Stimulated activated CD4-positive, alpha-beta T cell treated with anti-CD3 and anti-CD28 coated beads, Interleukin-1b, Interleukin-23, amount 100 ng/mL, for 4 hours (primary cell): ENCODE measurements at places on chromosomes 6 and 20.

GRCh38 chr20:36352843-36353553 lies 46.9 kb downstream of the DLGAP4 start:
- DNase-seq, result no peak

GRCh38 chr20:32429343-32429742 lies 71.2 kb downstream of the ASXL1 start:
- DNase-seq, result no peak

GRCh38 chr6:169589293-169589692 lies 112.5 kb downstream of the WDR27 start:
- no peak for DNase-seq

DNA sequence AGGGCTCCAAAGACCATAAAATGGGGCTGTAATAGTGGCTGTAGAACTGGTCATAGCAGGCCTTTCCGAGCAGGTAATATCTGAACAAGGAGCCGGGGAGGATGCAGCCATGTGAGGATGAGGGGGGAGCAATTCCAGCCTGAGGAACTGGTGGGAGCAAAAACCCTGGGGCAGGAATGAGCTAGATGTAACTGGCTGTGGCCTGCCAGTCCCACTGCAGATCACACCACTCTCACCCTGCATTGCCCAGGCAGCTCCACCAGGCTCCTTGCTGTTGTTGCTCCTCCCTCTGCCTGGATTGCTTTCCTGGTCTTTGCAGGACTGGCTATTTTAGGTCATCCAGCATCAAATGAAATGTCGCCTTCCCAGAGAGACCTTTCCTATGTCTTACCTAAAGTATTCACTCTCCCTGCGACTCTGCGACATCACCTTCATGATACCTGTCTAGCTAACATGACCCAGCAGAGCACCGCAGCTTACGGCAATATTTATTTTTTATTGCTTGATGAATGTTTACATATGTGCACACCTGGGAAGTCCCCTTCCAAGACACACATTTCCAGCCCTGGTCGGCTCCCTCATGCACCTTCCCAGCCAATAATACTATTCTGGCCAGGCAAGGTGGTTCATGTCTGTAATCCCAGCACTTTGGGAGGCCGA lies 2.4 kb upstream of the ZFP64 start:
- DNase-seq, result no peak

- no peak for DNase-seq
These were observed 257.9 kb downstream of the CDH26 start for GRCh38 chr20:60215816-60216730.

GRCh38 chr20:62027116-62027515 lies 38.6 kb downstream of the TAF4 start:
- no peak for DNase-seq

- no peak for DNase-seq
These were observed 75.7 kb upstream of the FOXP4 start for GRCh38 chr6:41470331-41471063.

DNA sequence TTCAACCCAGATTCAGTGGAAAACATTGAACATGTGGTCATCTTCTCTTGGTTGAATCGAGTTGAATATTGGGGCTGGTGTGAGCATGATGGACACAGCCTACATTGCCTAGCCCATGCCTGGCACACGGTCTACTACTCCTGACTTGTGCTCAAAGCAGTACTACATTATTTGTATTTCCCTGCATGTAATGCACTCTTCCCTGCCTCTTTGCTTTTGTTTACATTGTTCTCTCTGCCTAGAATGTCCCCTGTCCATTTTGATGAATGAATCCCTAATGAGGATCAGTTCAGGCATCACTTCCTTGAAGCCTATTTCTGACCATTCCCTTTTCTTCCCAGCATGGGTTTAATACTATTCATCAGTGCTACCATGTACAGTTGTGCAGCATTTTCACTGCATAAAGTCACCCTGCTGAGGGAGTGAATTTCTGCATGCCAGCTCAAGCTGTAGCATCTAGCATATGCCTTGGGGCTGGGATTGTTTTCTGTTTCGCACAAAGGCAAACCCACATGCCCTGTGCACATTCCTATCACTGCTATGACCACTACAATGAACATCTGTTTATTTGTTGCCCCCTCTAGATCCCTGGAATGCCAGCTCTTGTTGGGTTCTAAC lies 75.3 kb upstream of the CCN6 start:
- no peak for DNase-seq

- DNase-seq, result no peak
These were observed 8.5 kb downstream of the MOXD1 start for GRCh38 chr6:132392792-132393191.

DNA sequence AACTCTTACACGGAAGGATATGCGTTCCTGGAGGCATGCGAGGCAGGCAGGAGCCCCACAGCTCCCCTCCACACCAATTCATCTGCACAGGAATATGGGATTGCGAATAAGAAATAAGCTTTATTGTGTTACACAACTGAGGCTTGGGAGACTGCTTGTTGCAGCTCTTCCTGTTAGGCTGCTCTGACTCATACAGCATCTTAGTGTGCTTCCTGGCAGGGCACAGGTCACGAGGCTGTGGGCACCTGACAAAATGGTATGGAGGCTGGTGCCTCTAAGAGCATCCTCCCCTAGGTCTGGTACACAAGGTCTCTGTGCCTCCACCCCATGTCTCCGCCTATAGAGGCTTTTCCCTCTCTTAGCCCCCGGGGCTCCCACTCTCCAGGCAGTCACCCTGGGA lies 6.8 kb downstream of the SLC22A3 start:
- no peak for DNase-seq

GRCh38 chr20:52992632-52993031 lies 20.5 kb downstream of the TSHZ2 start:
- DNase-seq, result no peak

- no peak for DNase-seq
These were observed 102.7 kb downstream of the KCNQ5 start for GRCh38 chr6:72724545-72724944.

GRCh38 chr6:42911171-42912021 lies 4.5 kb upstream of the PTCRA start:
- no peak for DNase-seq

DNA sequence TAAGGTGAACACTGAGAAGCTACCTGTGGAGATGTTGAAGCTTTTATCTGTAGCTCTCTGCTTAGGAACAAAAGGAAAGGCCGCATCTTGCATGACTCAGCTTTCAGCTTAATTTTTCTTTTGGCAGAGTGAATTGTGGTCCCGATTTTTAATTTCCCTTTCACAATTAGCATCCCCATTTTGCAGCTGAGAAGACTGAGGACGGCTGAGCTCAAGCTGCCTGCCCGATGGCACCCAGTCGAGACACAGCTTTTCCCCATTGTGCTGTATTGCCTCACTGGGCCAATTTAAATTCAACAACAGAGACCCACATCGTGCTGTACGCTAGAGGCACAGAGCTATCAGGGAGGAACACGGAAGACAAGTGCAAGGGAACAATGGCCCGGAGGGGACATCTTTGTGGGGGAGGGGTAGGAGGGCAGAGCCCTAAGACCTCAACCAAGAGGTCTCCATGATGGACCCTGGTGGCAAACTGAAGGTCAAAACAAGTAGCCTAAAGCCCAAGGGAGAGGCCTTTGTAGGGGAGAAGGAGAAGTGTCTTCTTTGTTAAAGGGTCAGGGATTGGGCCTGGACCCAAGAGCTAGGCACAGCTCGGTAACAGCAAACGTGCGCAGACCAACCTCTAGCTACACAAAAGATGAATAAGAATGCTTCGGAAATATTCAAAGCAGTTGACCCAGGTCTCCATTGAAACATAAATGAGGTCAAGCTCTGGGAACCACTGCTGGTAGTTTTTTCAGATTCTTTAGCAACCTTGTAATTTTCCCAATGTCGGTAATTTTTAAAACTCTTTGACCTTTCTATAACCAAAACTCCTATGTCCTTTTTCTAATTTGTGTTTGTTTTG lies 13.3 kb upstream of the QKI start:
- DNase-seq, result no peak

DNA sequence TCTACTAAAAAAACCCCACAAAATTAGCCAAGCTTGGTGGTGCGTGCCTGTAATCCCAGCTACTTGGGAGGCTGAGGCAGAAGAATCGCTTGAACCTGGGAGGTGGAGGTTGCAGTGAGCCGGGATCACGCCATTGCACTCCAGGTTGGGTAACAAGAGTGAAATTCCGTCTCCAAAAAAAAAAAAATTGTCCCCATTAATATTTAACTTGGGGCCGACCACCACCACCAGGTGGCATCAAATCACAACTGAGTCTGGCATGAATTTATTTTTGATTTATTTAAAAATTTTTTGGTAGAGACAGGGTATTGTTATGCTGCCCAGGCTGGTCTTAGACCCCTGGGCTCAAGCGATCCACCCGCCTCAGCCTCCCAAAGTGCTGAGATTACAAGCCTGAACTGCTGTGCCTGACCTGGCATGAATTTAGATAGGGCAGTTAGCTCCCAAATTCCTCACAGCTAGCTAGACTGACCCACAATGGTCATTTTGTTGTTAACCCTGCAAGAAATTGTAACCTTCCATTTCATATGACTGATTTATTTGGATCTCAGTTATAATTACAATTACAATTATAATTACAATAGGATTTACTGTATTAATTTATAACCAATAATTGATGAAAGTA lies 17.1 kb upstream of the BEND3 start:
- no peak for DNase-seq

- DNase-seq, result no peak
These were observed 78.9 kb downstream of the FAM217A start for GRCh38 chr6:3999800-4000661.

DNA sequence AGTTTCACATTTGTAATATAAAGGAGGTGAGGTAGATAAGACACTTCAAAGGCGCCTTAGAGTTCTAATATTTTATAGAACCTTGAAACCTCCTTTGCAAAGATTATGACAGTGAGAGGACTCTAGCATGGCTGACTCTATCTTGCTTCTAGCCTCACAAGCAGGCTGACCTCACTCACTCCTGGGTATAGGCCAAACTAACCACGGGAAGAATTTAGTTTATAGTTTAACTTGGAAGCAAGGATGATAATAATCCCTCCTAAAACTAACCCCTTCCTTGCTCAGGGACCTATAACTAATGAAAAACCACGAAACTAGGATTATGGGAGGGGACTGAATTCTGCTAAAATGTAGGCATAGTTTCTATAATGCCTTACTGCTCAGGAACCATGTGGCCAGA lies 84.3 kb downstream of the FILIP1 start:
- no peak for DNase-seq

DNA sequence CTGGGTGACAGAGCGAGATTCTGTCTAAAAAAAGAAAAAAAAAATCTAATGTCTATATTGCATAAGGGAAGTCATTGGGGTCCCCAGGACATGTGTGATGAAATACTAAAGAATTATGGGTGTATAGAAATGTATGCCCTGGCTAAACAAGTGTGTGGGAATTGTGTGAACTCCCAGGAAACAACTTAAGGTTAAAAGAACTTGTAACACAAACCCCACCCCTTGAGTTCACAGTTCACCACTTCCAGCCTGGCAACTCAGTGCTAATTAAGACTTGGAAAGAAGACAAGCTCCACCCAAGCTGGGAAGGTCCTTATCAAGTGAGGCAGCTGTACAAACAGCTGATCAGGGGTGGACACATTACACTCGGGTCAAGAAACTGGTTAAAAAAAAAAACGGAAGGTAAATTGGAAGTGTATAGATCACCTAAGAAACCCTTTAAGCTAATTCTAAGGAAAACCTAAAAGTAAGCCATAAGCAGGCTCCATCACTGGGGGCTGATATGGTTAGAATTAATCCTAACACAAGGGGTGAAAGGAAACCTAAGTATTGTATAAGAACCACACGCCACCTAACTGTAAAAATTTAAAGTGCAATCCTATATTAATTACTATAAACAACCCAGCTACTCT lies 25.2 kb downstream of the HLA-A start:
- DNase-seq, result no peak

- no peak for DNase-seq
These were observed 531.3 kb upstream of the JAG1 start for GRCh38 chr20:11204926-11205768.

DNA sequence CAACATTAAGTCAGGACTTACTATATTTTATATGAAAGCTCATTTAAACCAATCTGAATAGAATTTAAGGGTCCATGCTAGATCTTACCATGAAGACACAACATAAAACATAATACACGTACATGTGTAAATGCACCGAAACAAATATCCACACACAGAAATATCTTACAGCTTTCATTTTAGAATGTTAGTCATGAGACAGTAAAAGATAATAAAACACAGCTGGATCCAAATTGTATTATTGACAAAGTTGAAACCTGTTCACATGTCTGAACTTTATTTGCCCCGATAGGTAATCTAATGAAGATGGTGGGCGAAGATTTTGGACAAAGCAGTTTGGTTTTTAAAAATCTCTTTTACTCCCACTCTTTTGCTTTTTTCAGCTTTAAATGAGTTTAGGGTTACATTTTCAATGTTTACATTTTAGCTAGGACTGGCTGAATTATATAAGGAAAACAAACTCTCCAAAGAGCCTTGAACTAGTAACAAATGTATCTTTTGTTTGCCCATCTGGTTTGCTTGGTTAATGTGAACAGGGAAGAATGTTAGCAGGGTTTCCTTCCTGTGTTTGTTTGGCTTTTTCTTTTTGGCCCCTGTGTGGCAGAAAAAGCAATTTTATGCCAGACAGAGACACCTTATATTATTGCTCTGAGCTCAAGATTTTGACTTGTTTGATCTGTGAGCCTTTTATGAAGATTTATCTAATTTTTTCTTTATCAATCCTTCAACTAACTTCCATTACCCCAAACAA lies 5.1 kb upstream of the TMEM181 start:
- DNase-seq, result no peak

- DNase-seq, result no peak
These were observed 298.0 kb downstream of the QKI start for GRCh38 chr6:163712566-163712961.

DNA sequence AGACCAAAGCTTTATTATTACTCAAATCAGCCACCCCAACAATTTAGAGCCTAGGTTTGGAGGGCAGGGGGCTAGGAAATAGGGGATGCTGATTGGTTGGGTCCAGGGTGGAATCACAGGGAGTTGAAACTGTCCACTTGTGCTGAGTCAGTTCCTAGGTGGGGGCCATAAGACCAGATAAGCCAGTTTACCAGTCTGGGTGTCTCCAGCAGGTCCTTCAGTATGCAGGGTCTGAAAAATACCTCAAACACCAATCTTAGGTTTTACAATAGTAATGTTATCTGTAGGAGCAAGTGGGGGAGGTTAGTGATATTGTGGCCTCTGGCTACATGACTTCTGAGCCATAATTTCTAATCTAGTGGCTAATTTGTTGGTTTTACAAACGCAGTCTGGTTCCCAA lies 63.2 kb downstream of the UBR2 start:
- no peak for DNase-seq

DNA sequence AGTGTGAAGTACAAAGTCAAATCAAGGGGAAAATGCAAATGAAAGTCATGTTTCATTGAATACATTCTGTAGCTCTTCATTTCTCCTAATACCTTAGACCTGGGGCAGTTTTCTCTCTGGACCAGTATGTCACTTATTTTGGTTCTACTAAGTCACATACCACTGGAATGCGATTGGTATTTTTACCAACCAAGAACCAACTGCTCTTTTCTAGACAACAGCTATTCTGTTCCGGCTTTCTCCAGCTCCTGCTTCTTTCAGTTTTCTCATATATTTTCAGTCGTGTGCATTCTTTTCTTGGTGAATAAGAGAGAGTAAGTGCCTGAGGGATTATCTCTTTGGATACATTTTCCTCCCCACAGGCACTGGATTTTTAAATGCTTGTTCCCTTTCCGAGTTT lies 39.2 kb upstream of the SPACA1 start:
- DNase-seq, result no peak

- no peak for DNase-seq
These were observed 63.8 kb downstream of the NPEPL1 start for GRCh38 chr20:58756450-58756775.

GRCh38 chr20:63911176-63911575 lies 16.2 kb downstream of the DNAJC5 start:
- no peak for DNase-seq

GRCh38 chr6:72646604-72647485 lies 25.0 kb downstream of the KCNQ5 start:
- DNase-seq, result no peak
